ENCODE measurements at places on chromosomes 6 and 20.

DNA sequence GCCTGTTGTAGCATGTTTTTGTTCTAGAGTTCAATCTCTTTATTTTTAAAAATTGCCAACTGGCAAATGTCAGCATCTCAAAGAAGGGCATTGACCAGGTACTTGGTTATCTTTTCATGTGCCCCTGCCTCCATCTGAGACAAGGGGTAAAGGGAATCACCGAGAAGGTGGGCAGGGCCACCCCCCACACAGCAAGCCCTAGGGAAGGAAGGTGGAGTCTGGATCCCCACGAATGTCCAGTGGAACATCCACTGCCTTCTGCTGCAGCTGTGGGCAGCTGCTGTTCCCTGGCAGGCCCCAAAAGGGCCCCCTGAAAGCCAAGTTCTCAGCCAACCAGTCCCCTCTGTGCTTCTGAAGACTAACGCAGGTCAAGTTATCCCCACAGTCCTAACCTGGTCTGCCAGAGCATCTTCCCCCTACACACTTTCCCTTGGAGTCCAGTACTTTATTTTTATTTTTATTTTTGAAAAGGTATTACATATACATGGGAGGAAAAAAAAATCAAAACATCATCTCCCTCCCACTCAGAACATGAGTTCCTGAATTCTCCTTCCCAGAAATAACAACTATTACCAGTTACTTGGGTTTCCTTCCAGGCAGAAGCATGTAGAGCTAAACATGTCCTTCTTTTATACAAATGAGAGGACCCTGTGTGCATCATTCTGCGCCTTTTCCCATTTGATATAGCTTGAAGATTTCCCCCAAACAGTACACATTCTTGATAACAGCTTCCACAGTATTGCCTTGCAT is 253.7 kb downstream of the MAFB start:
- no peak for DNase-seq

DNA sequence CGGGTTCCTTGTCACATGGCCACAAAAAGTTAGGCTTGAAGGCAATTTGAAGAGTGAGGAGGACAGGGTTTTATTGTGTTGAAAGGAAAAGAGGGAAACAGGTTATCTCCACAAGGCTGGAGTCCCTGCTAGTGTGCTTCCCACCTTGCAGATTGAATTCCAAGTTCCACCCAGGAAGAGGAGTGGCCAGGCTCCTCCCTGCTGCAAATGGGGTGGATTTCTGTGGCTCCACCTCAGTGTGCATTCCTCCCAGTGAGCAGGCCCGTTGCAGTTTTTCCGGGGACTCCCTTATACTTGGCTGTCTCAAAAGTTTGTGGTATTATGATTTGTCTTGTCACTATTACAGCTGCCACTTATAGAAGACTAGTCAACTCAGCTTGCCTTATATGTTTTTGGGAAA is 281.8 kb upstream of the PLCB4 start:
- DNase-seq, result no peak

DNA sequence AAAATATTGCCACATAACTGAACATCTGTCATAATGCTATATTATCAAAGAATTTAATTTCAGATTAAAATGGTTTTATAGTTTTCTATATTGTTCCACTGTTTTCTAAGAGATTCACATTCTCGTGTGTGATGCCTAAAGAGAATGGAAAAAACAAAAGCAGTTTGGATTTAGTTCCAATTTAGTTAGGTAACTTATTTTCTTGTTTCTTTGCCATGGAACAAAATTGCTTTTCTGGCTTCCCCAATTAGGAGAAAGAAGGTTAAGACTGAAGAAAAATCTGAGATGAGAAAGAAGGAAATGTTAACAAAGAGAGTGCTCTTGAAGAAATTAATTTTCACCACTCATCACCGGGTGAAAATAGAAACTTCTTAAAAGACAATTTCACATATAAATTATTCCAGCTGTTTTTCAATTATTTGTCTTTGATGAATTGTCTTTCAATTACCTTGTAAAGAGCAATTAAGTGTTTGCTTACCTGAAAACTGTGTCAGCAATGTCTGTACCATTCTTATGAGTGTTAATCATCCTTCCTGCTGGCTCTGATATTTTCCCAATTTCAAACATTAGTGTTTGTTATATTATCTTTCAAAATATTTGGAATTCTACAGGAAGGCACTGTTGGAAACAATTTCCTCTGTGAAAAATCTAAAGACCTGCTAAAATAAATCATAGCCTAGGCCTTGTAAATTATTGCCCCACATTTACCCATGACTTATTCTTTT is 19.5 kb downstream of the PHACTR2 start:
- DNase-seq, result no peak

DNA sequence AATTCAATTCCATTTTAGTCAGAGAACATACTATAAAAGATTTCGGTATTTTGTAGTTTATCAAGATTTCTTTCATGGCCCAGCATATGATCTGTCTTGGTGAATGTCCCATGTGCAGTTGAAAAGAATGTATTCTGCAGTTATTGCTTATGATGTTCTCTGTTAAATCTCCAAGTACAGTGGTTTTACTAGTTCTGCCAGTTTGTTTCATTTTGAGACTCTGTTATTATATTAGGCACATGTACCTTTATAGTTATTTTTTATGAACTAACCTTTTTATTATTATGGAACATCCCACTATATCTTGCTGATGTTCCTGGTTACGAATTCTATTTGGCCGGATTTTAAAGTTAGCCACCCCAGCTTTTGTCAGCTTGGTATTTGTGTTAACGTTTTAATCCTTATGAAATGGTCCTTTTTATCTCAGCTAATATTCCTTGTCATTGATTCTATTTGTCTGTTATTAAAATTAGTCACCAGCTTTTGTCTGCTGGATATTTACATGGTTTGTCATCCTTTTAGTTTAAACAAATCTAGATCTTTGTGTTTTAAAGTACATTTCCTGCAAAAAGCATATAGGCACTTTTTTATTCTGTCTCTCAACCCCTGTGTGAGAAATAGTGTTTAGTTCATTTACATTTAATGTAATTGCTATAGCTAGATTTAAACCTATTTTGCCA is 48.9 kb downstream of the VTA1 start:
- DNase-seq, result no peak

DNA sequence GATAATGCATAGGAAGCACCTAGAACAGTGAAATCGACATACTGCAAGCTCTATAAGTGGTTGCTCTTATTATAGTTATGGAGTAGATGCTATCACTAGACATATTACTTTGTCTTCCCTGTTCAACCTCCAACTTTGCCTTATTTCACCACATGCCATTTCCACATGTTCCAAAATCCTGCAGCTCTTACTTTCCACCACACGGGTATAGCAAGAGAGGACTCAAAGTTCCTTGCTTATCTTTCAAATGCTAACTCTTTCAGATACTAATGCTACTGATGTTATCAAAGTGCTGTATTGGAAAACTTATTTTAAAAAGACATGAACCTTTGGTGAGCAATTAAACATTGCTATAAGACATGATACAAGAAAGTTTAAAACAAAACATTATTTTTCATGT is 1130.1 kb downstream of the HACE1 start:
- no peak for DNase-seq

DNA sequence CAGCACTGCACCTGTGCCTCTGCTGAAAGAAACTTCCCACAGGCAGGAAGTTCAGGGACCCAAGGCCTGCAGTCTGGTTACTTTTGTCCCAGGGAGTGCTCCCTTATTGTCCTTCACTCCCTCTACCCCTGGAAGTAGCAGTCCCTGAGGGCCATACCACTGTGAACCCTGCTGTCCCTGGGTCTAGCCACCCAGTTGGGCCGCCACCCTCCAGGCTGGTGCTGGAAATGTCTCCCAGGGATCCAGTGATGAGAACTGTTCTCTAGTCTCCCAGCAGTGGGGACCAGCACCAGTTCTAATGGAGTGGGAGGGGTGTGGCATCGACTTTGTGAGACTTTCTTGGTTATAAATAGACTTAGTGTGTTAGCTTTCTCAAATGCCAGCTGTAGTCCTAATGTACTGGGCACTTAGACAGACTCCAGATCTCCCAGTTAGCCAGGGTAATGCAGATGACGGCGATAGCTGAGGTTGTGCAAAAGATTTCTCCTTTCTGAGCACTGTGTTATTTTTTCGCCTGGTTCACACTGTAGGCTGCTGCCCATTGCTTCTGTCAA is 462.5 kb downstream of the CDH26 start:
- no peak for DNase-seq

GRCh38 chr6:96651816-96652215 is 88.9 kb downstream of the FHL5 start:
- DNase-seq, result no peak

GRCh38 chr6:121940728-121941127 is 458.7 kb upstream of the HSF2 start:
- DNase-seq, result no peak

GRCh38 chr6:28648878-28649375 is 123.2 kb downstream of the GPX5 start:
- DNase-seq, result no peak

DNA sequence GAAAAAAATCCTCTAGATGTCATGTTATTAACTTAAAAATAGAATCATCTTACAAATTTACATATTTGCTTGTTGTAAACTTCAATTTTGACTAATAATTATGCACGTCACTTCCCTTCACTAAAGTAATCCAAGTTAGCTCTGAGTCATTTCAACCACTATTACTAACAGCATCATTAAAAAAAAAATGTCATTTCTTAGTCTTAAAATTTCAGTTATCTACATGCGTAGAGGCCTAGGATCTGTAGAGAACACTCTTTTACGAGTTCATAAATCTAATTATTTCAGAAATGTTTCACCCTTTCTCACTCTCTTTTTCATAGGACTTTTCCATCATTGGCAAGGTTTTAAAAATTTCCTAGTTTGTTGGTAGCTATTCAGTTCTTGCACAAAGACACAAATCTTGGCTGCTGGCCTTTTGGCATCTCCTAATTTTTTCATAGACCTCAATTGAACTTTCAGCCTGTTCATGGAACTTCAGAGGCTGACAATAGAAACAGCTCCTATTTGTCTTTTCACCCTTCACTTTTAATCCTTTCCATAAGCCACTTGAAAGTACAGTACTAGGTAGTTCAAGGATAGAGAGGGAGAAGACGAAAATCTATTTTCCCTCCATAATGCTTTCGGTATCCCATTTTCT is 61.5 kb downstream of the OGFRL1 start:
- DNase-seq, result no peak

GRCh38 chr20:4726710-4727397 is 5.1 kb downstream of the PRND start:
- DNase-seq, result no peak

DNA sequence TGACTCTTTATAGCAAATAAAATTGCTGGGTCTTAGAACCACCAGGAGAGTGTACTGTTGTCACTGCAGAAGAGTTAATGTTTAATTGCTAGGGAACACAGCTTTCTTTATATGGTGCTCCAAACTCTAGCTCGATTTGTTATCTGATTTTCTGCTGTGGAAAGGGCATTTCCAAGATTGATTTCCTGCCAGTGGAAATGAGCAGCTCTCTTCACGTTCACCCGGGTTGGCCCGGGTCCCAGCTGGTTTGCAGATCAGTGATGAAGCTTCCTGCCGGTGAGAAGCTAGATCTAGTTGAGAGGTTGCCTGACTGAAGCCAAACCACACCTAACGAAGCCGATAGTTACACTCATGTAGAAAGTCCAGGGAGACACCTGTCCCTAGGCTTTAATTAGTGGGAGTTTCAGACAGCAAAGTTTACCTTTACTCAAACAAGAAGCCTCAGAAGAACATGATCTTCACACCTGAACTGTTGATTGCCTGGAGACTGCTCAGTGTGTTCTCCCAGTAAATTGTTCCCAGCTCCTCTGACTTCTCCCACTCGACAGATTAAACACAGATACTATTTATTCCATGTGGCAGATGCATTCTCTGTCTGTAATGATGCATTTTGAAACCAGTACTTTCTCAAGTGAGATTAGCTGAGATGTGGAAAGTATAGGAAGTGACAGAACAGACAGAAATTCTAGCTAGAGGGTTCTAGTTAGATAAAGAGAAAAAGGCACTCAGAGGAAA is 27.8 kb downstream of the PAQR8 start:
- no peak for DNase-seq

GRCh38 chr6:2763345-2763841 is 1.8 kb upstream of the WRNIP1 start:
- DNase-seq, result no peak

- DNase-seq, result no peak
Observed at GRCh38 chr6:144952456-144953240, 667.5 kb downstream of the UTRN start.

DNA sequence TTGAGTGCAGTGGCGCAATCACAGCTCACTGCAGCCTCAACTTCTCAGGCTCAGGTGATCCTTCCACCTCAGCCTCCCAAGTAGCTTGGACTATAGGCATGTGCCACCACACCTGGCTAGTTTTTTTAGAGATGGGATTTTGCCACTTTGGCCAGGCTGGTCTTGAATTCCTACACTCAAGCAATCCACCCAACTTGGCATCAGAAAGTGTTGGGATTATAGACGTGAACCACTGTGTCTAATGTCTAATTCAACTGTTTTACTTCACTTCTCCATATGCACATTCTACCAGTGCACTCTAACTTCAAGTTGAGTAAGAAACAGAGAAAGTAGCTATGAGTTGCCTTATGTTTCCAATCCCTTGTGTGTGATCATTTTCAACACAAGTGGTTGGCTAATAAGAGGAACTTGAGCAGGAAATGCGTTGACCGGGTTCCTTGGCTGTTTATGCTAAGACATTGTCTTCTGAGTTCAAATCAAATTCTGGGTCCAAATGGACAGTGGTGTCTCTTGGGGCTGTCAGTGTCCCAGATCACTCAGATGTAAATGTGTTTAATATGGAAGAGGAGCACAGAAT is 23.9 kb downstream of the ZNF337 start:
- no peak for DNase-seq

DNA sequence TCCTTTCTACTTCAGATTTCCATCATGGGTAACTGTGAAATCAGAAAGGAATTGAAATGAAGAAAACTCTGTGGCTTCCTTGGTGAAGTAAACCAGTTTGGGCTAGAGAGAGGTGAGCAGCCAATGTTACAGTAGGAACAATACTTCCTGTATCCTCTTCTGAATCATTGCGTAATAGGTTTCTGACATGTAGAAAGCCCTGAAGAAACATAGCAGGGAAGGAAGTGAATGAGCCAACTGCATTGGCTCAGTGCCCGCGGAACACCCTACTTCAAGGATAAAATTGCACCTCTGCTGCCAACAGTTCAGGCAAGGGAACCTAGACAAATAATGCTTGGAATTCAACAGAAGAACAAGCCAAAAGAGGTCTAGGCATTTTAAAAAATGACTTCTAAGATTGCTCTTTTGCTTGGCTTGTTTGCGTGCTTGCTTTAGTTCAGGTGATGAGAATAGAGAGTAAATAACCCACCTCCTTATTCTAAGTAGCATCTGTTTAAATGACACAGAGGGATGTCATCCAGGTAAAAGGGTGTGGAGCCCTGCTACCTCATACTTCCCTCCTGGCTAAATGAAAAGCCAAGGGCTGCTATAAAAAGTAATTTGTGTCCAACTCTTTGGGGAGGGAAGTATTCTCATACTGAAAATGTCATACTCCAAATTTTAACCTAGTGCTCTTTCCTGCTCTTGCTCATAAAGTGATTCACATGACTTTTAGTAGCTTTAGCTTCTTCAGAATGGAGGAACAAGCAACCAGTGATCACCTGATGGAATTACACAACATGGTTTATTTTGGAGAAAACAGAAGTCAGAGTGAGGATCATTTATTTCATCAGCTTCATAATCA is 30.0 kb upstream of the AKIRIN2 start:
- DNase-seq, result no peak

Data from stimulated activated CD8-positive, alpha-beta memory T cell treated with anti-CD3 and anti-CD28 coated beads, Interleukin-2, amount 100 ng/mL, for 48 hours (primary cell).